ENCODE measurements at places on chromosomes 3 and 15. TPM values are rescaled to one million over a fixed set of nuclear protein-coding genes. Genes with fewer than 3 reads are reported as not detected.

The MAP6D1 gene
- polyA plus RNA-seq: not detected

GRCh38 chr3:81743096-81744025 lies 18.1 kb downstream of the GBE1 start:
- DNase-seq: no peak

DNA sequence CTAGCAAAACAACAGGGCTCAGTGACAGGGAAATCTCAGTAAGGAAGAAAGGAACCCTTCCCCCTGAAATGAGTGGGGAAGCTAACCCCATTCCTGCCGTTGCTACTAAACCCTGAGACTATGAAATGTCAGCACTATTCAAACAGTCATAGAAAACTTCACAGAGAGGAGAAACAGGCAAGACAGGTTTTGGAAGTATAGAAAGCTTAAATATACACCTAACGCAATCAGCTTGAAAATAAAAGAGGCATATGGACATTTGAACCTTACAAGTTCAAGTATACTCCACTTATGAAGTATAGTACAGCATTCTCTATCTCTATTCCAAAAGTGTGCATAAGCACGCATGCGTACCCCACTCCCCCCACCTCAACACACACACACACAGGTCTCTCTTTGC lies 17.6 kb upstream of the FRMD4B start:
- DNase-seq: peak; percentile 86

- DNase-seq: no peak
Measured at GRCh38 chr3:72810659-72811434, 37.4 kb downstream of the SHQ1 start.

- no peak for DNase-seq
Measured at GRCh38 chr3:17972959-17973906, 230.8 kb upstream of the TBC1D5 start.

DNA sequence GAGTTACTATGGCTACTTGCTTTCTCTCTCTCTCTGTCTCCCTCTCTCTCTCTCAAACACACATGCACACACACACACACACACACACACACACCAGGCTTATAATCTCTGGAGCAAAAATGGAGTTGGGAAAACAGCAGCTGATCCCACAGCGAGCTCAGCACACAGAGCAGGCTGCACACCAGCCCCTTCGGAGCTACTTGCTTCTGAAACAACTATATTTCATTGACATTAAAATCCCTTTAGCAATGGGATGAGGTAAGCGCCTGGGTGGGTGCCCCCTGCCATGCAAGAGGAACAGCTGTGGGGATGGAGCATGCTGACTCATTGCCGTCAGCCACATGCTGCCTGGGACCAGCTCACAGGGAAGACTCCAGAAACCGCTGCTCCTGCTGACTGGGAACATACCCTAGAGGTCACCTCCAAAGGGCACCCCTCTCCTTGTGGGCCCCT lies 45.7 kb downstream of the B3GNT5 start:
- no peak for DNase-seq

- DNase-seq: peak; percentile 36
Measured at GRCh38 chr3:71964170-71964569, 179.2 kb upstream of the PROK2 start.

DNA sequence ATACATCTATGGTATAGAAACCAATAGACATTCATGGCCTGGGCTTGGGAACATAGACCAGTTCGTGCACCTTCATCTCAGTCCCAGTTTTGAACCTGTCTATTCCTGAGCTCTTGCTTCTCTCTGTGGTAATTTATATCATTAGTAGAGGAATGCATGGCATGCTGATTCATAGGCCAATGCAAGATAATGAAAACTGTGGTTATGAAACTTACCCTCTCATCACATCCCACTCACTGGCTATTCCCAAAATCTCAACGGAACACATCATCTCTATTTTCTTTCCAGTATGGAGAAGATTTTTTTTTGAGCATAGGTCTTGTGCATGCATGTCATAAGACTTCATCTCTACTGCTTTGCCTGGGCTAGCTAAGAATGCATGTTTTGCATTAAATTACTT lies 18.7 kb upstream of the P2RY12 start:
- no peak for DNase-seq

DNA sequence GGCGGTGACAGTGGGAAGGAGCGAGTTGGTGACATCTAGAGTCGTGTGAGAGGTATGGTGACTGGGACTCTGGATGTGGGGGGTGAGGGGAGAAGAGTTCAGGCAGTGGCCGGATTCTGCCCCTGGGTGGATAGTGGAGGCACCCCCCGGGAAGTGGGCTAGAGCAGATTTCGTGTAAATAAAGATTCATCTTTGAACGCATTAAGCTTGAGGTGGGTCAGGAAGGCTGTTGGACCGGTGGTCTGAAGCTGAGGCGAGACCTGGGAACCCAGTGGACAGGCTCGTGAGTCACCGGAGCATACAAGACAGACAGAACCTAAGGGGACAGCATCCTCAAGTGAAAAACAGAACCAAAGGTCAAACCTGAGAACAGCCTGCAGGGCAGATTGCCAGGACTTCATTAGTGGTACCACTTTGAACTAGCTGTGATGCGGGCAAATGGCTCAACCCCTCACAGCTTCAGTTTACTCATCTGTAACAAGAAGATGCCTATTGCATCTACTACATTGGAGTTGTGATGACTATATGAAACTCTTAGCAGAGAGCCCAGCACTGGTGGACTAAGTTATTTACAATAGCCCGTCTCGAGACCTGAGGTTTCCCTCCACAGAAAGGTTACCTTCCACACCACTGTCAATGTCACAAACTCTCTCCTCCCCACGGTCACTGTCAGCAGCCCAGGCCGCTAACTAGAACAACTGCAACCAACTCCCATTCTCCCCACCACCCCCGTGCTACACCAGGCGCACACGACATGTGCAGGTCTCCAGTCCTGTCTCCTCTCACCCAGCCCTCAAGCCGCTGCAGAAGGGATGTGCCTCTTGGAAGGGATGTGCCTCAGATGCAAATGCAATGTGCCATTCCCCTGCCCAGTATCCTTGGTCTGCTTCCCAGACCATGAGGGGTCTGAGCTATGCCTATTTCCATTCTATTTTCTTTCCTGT lies 901 bp upstream of the CLN6 start:
- peak; percentile 26 for DNase-seq

Measured in stomach (tissue), 19 donors.